Activated CD8-positive, alpha-beta memory T cell treated with anti-CD3 and anti-CD28 coated beads for 1 hour (primary cell): ENCODE measurements at places on chromosomes 2 and 18.

DNA sequence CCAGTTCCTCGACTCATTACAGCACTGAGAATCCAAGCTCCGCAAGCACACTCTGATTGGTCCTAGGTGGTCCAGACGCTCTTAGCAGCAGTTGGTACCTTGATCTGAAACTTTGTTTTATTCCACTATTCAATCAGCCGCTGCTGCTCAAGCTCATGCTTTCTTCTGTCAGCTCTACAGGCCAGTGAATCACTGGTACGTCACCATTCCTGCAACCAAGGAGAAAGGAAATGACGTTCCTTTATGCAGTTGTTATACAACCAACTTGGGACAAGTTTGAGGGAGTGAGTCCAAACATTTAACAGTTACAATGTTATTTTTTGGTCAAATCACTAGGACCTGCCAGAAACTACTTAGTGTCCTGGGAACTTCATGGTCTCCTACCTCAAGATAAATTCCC is 398.8 kb upstream of the TMEFF2 start:
- DNase-seq, result no peak

- DNase-seq, result no peak
These were observed 7.8 kb upstream of the FSHR start for GRCh38 chr2:49162151-49162550.

DNA sequence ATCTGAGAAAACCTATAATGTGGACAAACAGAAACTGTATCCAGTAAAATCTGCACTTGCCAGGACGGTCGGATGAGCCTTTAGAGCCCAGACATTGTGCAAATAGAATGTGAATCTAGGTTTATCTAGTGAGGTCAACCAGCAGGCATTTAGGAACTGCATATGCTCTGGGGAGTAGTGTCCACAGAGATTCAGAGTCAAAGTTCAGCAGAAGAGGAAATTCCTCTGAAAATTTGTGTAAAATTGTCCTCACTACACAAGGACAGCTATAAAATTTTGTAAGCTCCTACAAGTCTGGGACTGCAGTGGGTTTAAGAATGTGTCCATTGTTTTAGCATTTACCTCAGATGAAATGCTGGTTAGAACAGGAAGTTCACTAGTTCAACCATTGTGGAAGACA is 9.8 kb upstream of the NDUFV2 start:
- DNase-seq, result no peak

GRCh38 chr18:79195716-79196683 is 126.8 kb downstream of the ATP9B start:
- DNase-seq, result no peak

- no peak for DNase-seq
These were observed 355.6 kb upstream of the PIK3C3 start for GRCh38 chr18:41599466-41599865.

- no peak for DNase-seq
These were observed 94.8 kb upstream of the ITGB6 start for GRCh38 chr2:160294889-160295288.

DNA sequence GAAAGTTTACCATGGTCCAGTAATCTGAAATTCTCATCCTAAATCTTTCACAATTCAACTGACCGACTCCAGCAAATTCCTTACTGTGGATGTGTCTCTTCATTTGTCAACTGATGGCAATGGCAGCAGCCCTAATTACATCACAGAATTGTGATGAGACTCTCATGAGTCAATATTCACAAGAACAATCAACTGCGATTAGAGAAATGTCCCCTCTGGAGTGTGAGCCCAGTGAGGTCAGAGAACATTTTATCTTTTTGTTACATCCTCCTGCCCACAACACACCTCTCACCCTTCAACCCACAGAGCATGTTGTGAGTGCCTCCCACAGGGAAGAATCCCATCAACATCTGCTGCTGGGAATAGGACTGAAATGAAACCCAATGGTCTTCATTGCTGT is 73.6 kb downstream of the CD226 start:
- DNase-seq, result no peak

- no peak for DNase-seq
These were observed 131.2 kb downstream of the TMEM18 start for GRCh38 chr2:545711-546650.

DNA sequence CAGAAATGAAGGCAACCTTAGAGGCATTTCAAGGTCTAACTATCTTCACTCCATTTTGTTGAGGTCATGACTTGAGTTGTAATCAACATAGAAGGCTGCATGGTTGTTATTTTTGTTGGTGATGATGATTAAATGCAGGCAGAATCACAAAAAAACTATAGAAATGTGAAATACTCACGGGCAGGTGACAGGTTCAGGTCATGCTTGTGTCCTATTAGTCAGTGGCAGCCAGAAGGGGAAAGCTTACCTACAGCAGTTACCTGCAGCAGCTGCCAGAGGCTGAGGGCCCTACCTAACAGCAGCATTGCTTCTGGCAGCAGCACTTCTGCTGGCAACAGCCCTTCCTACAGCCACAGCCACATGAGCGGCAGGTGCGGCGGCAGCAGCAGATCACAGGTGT is 394 bp downstream of the SCYGR3 start:
- no peak for DNase-seq
